A549 treated with GW870086 at 1 μM for 4 hours (cell line): ENCODE measurements at places on chromosomes 12 and 14. TPM values are rescaled to one million over a fixed set of nuclear protein-coding genes. Genes with fewer than 3 reads are reported as not detected.

The IL22 gene
- total RNA-seq = not detected in 5 replicates

The ADCK1 gene
- 5.0 to 6.4 TPM (median 6.1 TPM) in 5 replicates for total RNA-seq

The TAS2R42 gene
- not detected in 5 replicates for total RNA-seq

The IL31 gene
- not detected in 5 replicates for total RNA-seq
